ENCODE measurements at places on chromosomes 4 and X. TPM values are rescaled to one million over a fixed set of nuclear protein-coding genes. Genes with fewer than 3 reads are reported as not detected.

NHSL2 gene
- total RNA-seq = 9.7 TPM

HSFX3 gene
- total RNA-seq = not detected

P2RY10 gene
- total RNA-seq = not detected

FAT4 gene
- 44.9 TPM for total RNA-seq

DNA sequence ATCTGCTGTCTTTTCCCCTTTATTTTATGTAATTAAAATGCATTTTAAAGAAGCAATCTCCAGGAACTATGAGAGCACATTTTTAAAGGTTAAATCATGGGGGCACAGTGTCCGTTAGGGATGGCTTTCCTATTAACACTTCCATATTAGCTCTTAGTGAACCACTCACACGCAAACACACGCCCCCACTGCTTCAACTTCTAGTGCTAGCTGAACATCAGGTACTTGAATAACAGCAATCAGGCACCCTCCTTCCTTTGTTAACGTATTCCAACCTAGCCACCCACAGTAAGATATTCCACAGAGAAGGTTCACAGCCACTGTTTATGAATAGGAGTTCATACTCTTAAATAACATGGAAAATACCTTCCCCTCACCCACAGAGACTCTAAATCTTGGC lies 9.3 kb downstream of the TMEM255A start:
- DNase-seq = no peak

DNA sequence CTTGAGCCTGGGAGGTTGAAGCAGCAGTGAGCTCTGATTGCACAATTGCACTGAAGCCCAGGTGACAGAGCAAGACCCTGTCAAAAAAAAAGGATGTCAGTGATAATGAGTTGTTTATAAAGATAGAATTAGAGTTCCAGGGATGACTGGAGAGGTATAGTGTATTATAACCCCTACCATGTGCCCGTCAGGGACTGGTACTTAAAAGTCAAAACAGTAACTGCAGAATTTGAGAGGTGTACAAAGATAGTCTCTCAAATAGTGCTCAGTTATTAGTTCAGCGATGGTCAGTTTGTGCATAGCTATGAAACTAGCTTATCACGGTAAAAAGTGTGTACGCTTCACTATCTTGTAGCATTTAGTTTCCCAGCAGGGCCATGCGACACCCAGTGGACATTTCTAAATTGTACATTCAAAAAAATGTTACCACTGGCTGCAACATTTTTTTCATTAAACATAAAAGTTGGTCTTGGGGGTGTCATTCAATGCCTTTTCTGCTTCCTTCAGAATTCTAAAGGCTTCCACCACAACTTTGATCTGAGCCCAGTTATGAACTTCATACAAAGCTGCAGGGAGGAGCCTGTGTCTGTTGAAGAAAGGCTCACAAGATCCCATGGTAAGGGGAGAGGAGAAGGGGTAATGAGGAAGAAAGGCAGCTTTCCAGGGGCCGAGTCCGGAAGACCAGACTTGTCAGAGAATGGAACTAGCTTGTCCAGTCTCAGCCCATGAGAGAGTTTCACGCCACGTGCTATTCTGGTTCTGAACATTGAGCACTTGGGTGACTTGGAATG lies 9.2 kb upstream of the GYG2 start:
- peak; percentile 43 for DNase-seq

DNA sequence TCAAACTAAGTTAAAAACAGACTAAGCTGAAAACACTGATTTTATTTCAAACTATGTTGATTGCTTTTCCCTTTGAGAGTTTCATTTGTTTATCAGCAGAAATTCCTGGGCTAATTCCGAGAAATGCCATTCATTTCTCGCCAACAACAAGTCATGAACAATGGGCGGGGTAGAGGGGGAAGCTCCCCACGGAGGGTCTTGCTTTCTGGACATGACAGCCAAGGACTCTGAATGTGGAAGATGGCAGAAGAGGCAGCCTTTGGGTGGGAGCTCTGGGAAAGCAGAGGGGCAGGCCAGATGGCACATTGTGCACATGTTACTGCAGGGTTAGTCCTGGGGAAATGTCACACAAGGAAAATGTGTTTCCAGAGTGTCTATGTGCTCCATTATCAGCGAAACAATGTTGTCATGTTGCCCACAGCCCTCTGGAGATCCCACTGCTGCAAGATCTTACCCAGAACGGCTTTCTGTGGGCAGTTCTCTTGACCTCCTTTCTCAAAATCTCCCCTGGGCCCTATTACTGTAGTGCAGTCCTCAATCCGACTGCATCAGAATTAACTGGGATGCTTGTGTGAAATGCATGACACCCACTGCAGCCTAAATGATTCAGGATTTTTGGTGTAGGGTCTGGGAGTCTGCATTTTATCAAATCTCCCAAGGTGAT lies 45.0 kb downstream of the CHRDL1 start:
- no peak for DNase-seq

DNA sequence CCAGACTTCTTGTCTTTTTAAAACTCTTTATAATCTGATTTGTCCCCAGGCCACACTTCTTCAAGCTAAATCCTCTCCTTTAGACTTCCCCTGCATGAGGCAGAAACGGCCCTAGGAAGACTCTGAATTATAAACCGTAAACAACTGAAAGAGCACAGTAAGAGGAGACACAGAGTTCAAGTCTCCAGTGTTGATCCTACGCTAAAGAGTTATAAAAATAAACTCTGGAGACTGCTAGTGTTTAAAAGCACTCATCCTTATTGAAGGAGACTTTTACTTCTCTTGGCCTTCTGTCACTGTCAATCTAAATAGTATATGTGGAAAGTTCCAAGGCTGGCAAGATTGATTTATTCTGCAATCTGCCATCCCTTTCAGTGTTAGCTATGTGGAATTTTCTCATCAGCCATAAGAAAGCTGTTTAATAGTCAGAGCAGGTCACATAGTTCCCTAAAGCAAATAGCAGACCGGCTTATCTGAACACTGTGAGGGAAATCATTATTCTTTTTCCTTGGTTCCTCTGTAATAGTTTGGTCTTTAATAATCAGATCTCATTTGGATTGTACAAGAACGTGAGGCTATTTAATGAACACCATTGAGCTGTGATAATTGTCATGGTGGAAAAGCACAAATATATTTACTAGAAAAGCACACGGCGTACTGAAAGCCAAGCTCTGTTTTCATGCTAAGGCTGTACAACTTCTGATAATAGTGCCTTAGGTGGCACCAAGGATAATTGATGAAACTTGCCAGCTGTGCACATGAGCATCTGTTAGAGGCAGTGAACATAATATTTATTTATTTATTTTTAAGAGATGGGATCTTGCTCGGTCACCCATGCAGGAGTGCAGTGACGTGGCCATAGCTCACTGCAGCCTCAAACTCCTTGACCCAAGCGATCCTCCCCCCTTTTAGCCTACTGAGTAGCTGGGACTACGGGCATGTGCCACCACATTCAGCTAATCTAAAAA lies 157.7 kb downstream of the CEP135 start:
- DNase-seq = no peak

DNA sequence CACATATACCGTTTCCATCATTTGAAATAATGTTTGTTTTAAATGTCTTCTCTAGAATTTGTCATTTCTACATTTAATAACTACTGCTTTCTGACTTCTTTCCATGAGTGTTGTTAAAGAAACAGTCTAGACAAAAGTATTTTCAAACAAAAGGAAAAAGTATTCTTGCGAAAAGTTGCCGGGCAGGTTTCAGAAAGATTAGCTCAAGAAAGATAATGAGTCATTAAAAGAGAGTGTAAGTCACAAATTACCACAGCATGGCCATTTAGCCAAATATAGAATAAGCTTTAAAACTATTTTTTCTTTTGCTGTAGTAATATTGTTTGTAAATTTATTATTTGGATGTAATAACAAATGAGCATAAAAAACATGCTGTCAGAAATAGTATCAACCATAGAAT lies 493.0 kb downstream of the TLL1 start:
- DNase-seq = no peak

DNA sequence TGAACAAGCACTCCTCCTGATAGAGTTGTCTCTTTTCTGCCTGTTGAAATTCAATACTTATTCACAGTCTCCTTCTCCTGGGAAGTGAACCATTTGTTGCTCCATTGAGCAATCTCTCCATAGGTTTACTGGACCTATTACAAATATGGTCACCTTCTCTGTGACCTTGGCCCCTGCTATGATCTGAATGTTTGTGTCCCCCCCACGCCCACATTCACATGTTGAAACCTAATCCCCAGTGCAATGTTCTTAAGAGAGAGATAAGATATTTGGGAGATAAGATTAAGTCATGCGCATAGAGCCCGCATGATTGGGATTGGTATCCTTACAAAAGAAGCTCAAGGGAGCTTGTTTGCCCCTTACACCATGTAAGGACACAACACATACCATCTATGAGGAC lies 54.1 kb upstream of the GABRE start:
- DNase-seq = no peak

DNA sequence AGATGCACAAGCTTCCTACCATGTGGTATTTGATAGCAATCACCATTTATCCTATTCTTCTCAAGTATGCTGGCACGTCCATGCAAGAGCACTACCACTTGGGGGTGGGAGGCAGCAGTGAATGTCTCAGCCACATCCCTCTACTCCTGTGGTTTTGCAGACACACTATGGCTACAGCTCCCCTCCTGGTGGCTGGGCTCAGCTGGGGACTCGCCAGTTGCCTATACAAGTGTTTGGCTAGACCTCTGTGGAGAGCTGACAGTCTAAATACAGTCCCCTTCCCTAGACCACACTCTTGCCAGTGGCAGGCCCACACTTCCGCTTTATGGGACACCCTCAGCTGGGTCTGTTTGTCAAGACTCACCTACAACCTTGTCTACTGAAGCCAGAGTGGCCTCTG lies 53.2 kb downstream of the ADGRA3 start:
- no peak for DNase-seq

DNA sequence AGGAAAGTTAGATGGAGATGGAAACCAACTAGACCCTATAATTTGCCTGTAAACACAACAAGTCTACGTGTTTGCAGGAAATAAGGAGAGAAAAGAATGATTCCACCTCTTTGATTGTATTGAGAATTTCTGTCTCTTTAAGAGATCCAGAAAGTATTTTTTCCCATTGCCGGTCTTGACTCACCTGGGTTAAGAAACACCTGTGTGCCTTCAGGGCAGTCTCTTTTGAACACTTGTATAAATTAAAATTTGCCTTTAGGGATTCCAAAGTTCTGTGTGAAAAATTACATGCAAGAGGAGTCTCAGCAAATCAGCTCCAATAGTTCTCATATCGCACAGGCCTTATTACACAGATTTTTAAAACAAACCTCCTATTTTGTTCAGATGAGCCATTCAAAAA lies 46.0 kb upstream of the SMAD1 start:
- no peak for DNase-seq

- no peak for DNase-seq
These were observed 90.5 kb downstream of the DDIT4L start for GRCh38 chr4:100099746-100100145.

All from fibroblast of villous mesenchyme (primary cell).